ENCODE measurements at places on chromosomes 3 and 15.

DNA sequence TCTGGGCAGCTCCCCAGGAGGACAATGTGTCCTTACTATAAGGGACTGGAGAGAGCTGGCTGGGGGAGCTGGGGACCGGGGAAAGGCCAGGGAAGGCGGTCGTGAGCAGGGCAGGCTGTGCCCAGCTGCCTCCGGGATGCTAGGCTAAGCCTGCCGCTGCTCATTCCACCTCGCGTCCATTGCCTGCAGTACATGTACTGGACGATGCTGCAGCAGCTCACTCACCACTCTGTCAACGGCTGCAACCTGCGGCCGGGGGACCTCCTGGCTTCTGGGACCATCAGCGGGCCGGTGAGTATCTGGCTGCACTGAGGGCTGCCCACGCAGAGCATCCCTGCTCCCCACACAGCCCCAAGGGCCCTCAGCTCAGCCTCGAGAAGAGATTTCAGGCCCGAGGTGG lies 27.1 kb downstream of the FAH start:
- no peak for DNase-seq

GRCh38 chr3:193767353-193768069 lies 174.5 kb downstream of the OPA1 start:
- DNase-seq = no peak

DNA sequence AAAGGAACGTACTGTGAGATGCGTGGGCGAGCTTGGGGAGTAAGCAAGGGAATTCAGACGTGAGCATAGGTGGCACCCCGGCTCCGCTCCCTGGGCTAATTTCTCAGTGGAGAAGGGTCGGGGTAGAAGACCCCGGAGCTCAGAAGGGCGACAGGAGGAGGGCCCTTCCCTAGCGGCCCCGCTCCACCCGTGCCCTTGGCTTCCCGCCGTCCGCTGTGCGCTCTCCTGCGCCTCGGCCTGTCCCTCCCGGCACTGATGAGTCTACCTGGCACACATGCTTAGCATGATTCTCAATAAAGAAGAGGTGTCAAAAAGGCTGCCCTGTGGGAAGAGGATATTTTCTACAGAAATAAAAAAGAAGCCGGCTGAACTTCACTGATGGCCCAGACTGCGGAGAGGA lies 292.7 kb downstream of the OCA2 start:
- DNase-seq = no peak

DNA sequence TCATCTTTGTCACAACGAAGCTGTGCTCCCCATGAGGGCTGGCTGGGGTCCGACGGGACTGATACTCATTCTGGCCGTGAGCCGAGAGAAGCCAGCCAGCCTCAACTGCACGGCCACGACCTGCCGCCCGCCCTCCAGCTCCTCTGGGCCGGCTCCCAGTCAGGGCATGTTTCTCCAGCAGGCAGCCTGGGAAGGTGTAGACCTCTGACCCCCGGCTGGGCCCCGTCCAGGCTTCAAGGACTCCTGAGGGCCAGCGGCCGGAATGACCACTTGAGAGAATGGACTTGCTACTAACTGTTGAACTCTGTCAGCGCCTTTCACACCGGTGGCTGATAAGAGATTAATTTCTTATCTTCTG lies 18.1 kb upstream of the MUC4 start:
- no peak for DNase-seq

DNA sequence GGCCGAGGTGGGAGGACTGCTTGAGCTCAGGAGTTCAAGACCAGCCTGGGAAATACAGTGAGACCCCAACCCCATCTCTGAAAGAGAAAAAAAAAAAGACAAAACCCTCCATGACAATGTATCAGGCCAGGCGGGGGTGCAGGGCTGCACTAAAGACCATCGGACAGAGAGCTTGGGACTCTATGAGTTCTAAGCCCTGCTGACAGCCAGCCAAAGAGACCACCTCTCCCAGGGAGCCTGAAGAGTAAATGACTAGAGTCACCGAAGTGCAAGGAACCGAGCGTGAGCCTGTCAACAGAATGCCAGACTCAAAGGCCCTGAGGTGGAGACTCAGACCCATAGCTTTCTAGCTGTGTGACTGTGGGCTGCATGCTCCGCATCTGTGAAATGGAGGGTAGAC lies 12.5 kb downstream of the POC1A start:
- DNase-seq = no peak

- DNase-seq = no peak
Observed at GRCh38 chr3:128193168-128193567, 39.9 kb downstream of the EEFSEC start.

DNA sequence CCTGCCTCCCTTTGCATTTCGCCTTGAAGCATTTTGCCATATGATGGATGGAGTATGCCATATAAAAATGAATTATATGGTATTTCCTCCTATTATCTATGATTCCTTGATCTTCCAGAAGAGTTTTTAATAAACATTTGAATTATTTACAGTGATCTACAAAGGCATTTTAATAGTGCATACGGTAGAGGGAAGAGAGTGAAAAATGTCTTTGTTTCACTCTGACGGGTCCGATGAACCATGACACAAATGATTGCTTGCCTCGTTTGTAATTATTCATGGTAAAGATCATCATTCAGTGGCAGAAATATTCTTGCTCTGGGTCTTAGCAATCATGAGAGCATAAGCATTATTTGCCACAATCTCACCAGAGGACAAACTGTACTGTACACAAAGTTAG lies 1010.9 kb downstream of the NTRK3 start:
- DNase-seq = no peak

- no peak for DNase-seq
Observed at GRCh38 chr3:48788544-48789162, 59.0 kb downstream of the PRKAR2A start.

- no peak for DNase-seq
Observed at GRCh38 chr3:184781801-184782200, 30.2 kb upstream of the VPS8 start.

GRCh38 chr3:50583897-50584296 lies 14.6 kb downstream of the HEMK1 start:
- DNase-seq = no peak

DNA sequence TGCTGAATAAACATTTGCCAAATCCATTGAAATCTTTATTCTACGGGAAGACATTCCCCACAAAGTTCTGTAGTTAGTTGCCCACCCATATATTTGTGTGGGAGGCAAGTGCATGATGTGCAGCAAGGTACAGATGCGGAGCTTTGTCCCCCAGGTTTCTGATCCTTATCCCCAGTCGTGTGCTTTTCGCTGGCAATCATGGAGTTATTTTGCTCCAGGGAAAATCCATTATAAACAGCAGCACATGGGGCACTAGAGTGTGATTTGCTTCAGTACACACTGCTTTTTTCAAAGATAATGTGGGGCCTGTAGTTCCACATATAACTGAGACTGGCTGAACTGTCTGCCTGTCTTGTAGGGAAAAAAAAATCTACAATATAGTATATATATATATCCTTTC lies 132.1 kb downstream of the FEZF2 start:
- DNase-seq = no peak

DNA sequence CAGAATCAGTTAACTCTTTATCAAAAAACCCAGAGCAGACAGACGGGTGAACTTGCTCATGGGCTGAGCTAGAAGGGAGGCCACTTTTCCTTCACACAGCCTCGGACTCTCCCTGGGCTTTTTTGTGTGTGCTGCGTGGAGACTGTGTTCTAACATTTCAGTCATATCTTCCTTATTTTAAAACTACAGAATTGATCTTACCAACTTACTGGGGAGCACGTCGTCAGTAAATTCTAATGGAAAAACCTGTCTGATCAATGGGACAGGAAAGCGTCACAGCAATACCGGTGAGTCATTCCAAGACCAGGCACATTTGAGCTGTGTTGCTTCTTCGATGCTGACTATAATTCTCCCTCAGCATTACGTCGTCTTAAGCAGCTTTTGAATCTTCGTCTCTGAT lies 145.1 kb downstream of the LPP start:
- peak; percentile 54 for DNase-seq

DNA sequence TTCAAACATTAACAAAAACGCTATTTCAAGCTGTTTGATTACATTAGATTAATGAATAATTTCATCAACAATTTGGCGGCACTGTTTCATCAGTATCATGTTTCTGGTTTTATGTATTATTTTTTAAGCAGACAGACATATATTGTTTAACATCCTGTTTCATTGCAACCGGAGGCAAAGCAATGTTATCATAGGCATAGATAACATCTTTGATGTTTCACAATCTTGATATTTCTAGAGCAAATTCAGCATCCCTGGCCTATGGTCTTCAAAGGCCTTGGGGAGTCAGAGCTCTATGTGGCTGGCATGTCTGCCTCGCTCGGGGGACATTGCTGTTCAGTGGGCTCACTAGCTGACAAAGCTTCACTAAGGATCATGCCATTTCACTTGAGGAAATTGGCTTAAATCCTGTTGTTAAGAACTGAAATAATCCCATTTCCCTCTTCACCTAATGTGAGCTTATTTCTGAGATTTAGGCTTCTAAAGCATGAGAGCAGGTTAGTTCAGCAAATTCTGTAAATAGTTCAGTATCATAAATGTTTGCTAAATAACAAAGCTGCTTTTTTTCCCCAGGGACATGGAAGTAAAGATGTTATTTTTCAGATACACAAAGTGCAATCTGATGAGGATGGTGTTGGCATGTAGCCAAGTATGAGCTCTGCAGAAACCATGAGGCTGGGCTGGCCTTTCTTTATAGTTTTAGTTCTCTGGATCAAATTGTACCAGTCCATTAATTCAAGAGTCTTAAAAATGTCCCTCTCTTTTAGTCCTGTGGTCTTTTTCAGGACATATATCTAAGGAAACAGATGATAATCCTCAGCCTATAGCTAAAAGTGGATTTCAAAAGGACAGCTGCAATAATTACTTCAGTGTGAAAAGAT lies 941.4 kb downstream of the PLOD2 start:
- peak; percentile 57 for DNase-seq

DNA sequence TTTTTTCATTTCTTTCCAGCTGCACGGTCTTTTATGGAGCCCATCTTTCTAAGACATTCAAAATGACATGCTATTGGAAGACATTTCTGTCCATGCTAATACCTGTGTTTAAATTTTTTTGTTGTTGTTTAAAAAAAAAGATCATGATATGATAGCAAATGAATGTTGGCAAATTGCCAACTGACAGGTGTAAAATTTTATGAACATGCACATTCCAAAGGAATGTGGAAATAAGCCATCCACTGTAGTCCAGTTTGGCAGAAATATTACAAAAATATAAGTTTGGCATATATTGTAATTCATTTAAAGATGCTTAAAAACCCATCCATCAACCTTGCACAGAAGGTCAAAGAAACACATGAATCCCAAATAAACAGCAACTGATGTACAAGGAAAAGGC lies 75.6 kb upstream of the WNT5A start:
- no peak for DNase-seq

- no peak for DNase-seq
Observed at GRCh38 chr3:52247409-52248164, 2.0 kb downstream of the PPM1M start.

DNA sequence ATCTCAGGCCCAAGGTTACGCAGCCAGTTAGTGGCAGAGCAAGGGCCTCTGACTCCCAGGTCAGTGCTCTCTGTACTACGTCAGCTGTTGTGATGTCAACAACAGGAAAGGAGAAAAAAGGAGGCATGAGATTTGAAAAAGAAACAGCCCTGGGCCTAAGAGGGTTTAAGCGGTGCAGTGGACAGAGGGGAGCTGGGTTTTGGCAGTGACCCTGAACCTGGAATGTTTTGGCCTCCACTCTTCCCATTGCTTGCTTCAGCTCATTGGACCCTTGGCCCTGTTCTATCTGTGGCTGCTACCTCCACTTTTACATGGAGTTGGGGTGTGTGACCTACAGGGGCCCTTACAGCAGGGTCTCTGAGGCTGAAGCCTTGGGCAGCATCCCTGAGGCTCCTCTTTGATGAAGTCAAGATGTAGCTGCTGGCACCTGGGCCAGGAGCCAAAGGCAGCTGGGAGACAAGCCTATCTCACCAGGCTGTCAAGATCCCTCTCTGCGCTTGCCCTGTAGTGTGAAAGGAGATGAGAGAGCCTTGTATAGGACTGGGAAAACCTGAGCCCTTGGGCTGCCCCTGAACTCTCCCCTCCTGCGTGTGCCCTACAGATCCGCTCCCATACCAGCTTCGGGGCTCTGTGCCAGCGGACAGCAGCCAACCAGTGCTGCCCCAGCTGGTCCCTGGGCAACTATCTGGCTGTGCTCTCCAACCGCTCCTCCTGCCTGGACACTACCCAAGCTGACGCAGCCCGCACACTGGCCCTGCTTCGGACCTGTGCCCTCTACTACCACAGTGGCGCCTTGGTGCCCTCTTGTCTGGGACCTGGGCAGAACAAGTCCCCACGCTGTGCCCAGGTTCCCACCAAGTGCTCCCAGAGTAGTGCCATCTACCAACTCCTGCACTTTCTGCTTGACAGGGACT lies 8.7 kb downstream of the DISP2 start:
- DNase-seq = no peak

DNA sequence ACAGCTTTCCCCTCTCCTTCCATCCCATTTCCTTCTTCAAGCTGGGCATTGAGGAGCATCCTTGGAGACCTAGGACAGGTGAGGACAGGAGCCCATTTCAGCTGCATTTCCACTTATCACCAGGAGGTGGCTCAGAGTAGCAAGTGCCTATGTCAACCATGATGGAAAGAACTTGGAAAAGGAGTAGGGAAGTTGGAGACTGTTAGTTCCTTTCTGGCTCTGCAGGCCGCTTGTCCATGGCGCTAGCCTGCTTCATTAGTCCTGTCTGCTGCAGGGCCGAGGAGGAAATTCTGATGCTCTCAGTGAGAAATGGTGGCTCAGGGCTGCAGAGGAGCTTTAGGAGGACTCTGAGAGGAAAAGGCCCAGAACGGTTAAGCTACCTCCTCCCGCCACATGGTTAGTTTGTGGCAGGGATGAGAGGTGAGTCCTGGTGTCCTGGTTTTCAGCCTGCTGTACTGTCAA lies 7.0 kb upstream of the CD276 start:
- peak; percentile 60 for DNase-seq

DNA sequence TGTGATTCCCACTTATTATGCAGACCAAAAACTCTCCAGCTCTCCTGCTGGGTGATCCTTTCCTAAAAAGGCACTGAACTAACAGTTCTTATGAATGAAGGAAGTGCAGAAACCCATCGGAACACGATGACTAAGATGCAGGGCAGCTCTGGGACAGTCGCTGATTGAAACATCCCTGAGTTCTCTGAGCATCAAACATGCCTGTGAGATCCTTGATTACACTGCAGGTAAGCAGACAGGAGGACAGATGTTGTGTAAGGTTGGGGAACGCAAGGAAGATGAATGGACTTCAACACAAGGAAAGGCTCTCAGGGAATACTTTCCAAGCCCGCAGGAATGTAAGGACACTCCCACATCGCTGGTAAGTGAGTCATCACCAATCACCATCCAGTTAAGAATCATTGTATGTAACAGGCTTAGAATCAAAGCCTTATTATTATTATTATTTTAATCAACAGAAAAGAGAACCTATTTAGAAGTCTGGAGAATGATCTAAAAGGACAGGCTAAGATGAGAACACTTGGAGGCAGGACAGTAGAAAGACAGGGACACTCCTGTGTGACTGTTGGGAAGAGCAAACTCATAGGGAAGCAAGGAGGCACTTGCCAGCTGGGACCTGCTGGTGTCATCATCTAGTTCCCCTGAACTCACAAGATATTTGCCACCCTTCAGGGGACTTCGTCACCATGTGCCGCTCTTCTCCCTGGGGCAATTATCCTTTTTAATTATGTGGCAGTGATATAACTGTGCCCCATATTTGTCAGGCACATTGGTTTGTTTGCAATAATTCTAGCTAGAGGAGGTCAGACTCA lies 26.0 kb downstream of the TMEM158 start:
- DNase-seq = peak; percentile 88

All from iris pigment epithelial cell (primary cell).